MCF 10A (cell line): ENCODE measurements at places on chromosomes 16 and 17.

GRCh38 chr16:77223184-77223583, 24.0 kb downstream of the SYCE1L start:
- H3K27ac ChIP-seq: no peak overlapping the region
- no peak overlapping the region for H3K4me3 ChIP-seq
- no peaks in the 10 kb centered on the region for H3K36me3 ChIP-seq
- H3K4me1 ChIP-seq: peaks cover 6% of the 10 kb centered on the region
- DNase-seq: peak; percentile 42

DNA sequence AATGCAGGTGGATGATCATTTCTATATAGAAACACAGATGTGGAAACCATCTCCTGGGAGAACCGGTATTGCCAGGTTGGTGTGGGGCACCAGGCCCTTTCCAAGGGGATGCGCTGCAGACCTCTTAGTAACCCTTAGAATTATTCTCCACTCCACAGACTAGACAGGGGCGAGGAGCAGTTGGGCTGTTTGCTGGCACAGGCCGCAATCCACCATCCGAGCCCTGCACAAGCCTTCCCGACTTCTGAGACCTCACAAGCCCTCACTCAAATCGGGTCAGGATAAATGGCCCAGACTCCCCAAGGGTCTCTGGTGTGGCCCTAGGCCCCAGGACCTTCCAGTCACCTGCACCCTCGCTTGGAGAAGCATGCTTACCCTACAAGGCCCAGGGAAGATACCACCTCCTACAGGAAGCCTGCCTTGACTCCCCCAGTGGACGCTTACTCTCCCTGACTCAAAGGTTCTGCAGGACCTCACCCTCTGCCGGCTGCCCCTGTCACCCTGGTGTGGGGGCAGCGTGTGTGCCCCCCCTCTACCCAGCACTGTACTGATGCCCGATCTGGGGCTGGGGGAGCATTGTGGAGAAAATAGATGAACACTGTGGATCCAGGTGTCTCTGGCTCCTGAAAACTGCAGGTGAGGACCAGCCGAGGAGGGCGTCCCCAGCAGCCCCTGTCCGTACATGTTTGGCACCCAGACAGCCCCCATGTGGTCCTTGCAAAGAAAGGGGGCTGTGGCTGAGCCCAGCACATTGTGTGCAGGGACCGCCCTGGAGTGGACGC, 49.8 kb upstream of the ACSF3 start:
- no peaks in the 10 kb centered on the region for H3K4me1 ChIP-seq
- DNase-seq: no peak
- no peak overlapping the region for H3K27ac ChIP-seq
- H3K27me3 ChIP-seq: peaks cover 36% of the 10 kb centered on the region
- no peak overlapping the region for H3K4me3 ChIP-seq
- H3K36me3 ChIP-seq: no peaks in the 10 kb centered on the region

GRCh38 chr17:913207-913606, 66.4 kb downstream of the NXN start:
- no peak overlapping the region for H3K4me3 ChIP-seq
- H3K4me1 ChIP-seq: peaks cover 11% of the 10 kb centered on the region
- DNase-seq: no peak
- no peak overlapping the region for H3K27ac ChIP-seq

DNA sequence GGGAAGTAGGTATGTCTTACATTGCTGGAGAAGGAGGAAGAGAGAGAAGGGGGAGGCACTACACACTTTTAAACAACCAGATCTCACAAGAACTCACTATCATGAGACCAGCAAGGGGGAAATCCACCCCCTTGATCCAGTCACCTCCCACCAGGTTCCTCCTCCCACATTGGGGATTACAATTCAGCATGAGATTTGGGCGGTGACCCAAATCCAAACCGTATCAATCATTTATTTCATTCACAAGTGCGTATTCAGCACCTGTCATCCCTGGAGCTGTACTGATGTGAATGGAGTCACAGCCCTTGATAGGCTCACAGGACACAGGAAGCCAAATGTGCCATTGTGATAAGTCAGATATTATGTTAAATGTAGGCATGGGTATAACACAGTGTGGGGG, 228.3 kb upstream of the HSBP1 start:
- no peak overlapping the region for H3K4me3 ChIP-seq
- no peaks in the 10 kb centered on the region for H3K27me3 ChIP-seq
- no peak overlapping the region for H3K27ac ChIP-seq
- DNase-seq: no peak
- no peaks in the 10 kb centered on the region for H3K36me3 ChIP-seq

DNA sequence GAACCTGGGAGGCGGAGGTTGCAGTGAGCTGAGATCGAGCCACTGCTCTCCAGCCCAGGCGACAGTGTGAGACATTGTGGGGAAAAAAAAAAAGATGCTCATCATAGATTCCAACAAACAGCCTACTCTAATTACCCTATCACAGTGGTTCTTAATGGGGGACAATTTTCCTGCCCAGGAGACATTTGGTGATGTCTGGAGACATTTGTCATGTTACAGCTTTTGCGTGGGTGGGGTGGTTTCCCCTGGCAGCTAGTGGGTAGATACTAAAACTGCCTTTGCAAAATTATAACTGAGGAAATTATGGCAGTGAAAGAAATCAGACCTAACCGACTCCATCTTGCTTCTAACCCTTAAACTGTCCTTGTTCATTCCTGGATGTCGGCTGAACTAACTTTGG, 92.5 kb upstream of the RBL2 start:
- no peaks in the 10 kb centered on the region for H3K36me3 ChIP-seq
- no peaks in the 10 kb centered on the region for H3K4me1 ChIP-seq
- peaks cover 25% of the 10 kb centered on the region for H3K27me3 ChIP-seq
- no peak overlapping the region for H3K4me3 ChIP-seq
- H3K27ac ChIP-seq: no peak overlapping the region

DNA sequence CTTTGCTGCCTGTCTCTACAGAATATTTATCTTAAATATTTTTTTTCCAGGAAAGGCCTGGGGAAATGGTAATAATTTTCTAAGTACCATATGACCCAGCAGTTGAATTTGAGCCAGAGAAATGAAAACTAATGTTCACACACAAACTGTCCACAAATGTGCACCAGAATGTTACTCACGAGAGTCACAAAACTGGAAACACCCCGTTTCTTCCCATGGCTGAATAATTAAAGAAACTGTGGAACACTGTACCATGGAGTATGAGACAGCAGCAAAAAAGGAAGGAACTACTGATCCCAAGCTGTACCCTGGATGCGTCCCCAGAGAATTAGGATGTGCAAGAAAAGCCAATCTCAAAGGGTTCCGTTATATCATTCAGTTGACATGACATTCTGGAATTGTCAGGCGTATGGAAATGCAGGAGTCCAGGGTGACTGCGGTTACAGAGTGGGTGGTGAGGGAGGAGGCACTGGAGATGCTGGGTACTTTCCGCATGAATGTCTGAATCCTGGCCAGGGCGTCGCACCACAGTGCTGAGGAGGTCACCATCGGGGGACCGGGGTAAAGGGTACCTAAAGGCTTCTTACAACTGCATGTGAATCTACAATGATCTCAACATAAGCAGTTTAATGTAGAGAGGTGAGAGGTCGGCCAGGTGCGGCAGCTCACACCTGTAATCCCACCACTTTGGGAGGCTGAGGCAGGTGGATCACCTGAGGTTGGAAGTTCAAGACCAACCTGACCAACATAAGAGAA, 34.5 kb downstream of the USP22 start:
- peaks cover 98% of the 10 kb centered on the region for H3K36me3 ChIP-seq
- H3K4me1 ChIP-seq: peaks cover under 1% of the 10 kb centered on the region
- H3K27ac ChIP-seq: no peak overlapping the region
- no peaks in the 10 kb centered on the region for H3K27me3 ChIP-seq
- no peak overlapping the region for H3K4me3 ChIP-seq

- peaks cover under 1% of the 10 kb centered on the region for H3K27me3 ChIP-seq
- H3K4me1 ChIP-seq: no peaks in the 10 kb centered on the region
- no peaks in the 10 kb centered on the region for H3K36me3 ChIP-seq
- H3K27ac ChIP-seq: no peak overlapping the region
Observed at GRCh38 chr17:11264183-11264871, 23.3 kb downstream of the SHISA6 start.

DNA sequence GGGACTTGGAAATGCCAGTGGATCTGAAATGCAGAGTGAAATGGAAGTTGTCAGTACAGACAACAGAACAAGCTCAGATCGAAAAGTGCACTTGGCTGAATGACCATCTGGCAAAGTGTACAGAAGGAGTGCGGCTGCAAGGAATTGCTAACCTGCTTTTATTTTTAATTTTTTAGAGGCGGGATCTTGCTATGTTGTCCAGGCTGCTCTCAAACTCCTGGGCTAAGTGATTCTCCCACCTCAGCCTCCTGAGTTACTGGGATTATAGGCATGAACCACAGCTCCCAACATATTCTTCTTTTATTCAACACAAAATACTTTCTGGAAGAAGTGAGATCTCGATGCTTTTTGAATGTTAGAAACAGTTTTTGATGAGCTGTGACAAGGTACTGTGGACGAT, 3.6 kb downstream of the LRRC59 start:
- DNase-seq: no peak
- peak overlapping the region; percentile 35 for H3K27ac ChIP-seq
- H3K4me3 ChIP-seq: no peak overlapping the region
- H3K4me1 ChIP-seq: peaks cover 20% of the 10 kb centered on the region

- H3K4me3 ChIP-seq: no peak overlapping the region
- peaks cover 9% of the 10 kb centered on the region for H3K36me3 ChIP-seq
- no peak for DNase-seq
- H3K27ac ChIP-seq: peak overlapping the region; percentile 49
- H3K27me3 ChIP-seq: no peaks in the 10 kb centered on the region
Observed at GRCh38 chr16:47524007-47524405, 62.9 kb downstream of the PHKB start.

GRCh38 chr16:88681709-88682451, 4.4 kb downstream of the SNAI3 start:
- peaks cover 22% of the 10 kb centered on the region for H3K27me3 ChIP-seq
- H3K36me3 ChIP-seq: peaks cover 1% of the 10 kb centered on the region
- no peak overlapping the region for H3K4me3 ChIP-seq
- H3K27ac ChIP-seq: no peak overlapping the region

- DNase-seq: peak; percentile 18
- H3K27ac ChIP-seq: no peak overlapping the region
- H3K36me3 ChIP-seq: no peaks in the 10 kb centered on the region
- H3K4me1 ChIP-seq: peaks cover 8% of the 10 kb centered on the region
- H3K4me3 ChIP-seq: no peak overlapping the region
- no peaks in the 10 kb centered on the region for H3K27me3 ChIP-seq
Observed at GRCh38 chr16:21703589-21704174, 39.9 kb downstream of the OTOA start.

- H3K36me3 ChIP-seq: peaks cover 13% of the 10 kb centered on the region
- no peak overlapping the region for H3K4me3 ChIP-seq
- DNase-seq: no peak
- peak overlapping the region; percentile 42 for H3K27ac ChIP-seq
Observed at GRCh38 chr16:85573696-85574641, 39.2 kb upstream of the GSE1 start.

- DNase-seq: no peak
Observed at GRCh38 chr17:29091606-29092289, 48.8 kb downstream of the PIPOX start.

DNA sequence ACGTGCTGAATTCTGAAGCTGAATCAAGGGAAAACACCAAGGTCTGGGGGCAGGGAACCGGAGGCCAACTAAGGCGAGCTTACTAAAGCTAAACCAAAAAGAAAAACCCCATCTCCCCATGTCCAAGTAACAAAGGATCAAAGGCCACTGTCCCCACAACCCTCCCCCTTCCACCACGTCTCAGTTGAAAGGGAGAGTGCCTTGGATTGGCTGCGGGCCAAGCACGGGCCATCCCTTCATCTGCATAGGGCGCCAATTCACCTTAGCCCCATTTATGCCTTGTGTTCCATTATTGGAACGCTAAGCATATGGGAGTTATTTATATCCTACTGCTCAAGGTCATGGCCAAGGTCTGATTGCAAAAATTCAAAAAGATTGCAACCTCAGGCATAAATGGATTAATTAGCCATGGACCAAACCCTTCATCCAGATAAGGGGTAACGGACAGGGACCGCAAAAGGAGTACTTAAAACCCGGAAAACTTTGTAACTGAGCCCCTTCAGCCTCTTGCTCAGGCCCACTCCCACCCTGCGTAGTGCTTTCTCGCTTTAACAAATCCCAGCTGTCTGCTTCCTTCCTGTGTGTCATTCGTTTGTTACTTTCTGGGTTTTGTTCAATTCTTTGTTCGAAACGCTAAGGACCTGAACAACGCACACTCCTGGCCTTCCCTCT, 740 bp upstream of the ATP6V0D1 start:
- peaks cover 22% of the 10 kb centered on the region for H3K4me1 ChIP-seq
- peaks cover 23% of the 10 kb centered on the region for H3K36me3 ChIP-seq
- peak overlapping the region; percentile 98 for H3K4me3 ChIP-seq
- peak overlapping the region; percentile 97 for H3K27ac ChIP-seq

- H3K4me1 ChIP-seq: peaks cover 6% of the 10 kb centered on the region
- H3K27ac ChIP-seq: no peak overlapping the region
- H3K36me3 ChIP-seq: peaks cover 53% of the 10 kb centered on the region
Observed at GRCh38 chr16:252366-253337, 18.0 kb downstream of the FAM234A start.

DNA sequence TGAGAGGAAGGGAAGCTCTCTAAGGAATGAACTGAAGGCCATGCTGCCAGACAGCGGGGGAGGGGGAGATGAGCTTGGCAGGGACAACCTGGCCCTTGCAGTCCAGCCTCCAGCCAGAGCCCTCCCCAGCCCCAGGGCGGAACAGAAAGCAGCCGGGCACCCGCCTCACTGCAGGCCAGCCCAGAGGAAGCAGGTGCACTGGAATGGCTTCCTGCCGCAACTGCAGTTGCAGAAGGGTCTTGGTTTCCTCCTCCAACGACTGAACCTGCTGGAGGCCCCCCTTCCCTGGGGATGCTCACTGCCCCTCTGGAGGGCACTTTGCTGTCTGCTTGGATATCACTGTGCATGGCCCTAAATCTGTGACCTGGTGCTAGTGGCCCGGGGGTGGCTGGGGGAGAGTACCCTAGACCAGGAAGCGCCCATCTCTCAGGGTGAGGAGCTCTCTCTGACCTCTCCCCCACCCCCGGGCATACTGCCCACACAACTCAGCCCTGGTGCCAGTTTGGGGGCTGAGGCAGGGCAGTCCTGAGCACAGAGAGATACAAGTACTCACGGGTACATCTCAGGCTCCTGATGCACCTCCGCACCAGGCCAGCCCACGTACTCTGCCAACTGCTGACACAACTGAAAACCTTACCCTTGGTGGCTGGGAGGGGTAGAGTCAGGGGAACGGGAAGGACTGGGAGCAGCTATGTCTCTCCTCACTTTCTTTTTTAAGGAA, 41.1 kb downstream of the MYO18A start:
- no peak overlapping the region for H3K27ac ChIP-seq
- H3K27me3 ChIP-seq: no peaks in the 10 kb centered on the region
- H3K36me3 ChIP-seq: no peaks in the 10 kb centered on the region
- H3K4me3 ChIP-seq: no peak overlapping the region
- no peak for DNase-seq

GRCh38 chr17:50618300-50618699, 16.4 kb upstream of the ABCC3 start:
- H3K36me3 ChIP-seq: no peaks in the 10 kb centered on the region
- no peak overlapping the region for H3K4me3 ChIP-seq
- DNase-seq: no peak
- H3K4me1 ChIP-seq: peaks cover 18% of the 10 kb centered on the region
